ENCODE measurements at places on chromosomes 2 and 18.

DNA sequence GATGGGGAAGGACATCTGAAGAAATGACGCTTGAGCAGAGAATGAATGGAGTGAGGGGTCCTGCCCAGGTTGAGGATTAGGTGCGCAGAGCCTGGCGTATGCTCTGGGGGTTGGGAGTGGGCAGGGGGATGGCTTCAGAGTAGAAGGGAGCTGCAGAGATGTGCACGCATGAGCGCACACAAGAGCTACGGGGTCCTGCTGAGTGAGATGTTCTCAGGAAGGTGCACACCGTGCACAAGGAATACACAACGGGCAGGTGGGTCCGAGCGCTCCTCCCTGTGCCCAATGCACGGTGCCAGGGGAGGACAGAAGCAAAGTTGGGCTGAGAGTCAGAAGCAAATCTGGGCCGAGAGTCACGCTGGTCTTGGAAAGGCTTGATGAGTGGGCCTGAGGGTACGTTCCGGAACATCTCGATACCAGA lies 25.5 kb downstream of the TWIST2 start:
- no peak for DNase-seq

- no peak for DNase-seq
Observed at GRCh38 chr2:53655256-53655655, 112.3 kb upstream of the CHAC2 start.

DNA sequence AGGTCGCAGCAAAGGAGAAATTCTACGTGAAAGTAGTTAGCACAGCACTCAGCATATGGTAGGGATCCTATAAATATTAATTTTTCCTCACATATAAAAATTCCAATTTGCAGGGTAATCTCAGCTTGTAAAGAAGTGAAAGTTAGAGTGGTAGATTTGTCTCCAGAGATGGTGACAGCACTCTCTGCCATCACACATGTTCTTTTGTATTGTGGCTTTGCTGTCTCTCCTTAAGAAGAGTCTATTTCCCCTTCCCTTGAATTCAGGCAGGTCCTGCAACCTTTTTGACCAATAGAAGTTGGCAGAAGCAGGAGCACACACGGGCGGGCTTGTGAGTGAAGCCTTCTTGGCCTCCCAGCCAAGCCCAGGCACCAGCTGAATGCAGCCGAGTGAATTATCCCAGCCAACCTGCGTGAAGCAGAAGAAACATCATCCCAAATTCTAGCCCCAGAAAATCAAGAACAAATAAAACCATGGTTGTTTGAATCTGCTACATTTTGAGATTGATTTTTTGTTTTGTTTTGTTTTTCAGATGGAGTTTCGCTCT lies 107.8 kb upstream of the COPS8 start:
- DNase-seq = no peak

GRCh38 chr2:30527859-30528258 lies 80.8 kb downstream of the LCLAT1 start:
- no peak for DNase-seq

DNA sequence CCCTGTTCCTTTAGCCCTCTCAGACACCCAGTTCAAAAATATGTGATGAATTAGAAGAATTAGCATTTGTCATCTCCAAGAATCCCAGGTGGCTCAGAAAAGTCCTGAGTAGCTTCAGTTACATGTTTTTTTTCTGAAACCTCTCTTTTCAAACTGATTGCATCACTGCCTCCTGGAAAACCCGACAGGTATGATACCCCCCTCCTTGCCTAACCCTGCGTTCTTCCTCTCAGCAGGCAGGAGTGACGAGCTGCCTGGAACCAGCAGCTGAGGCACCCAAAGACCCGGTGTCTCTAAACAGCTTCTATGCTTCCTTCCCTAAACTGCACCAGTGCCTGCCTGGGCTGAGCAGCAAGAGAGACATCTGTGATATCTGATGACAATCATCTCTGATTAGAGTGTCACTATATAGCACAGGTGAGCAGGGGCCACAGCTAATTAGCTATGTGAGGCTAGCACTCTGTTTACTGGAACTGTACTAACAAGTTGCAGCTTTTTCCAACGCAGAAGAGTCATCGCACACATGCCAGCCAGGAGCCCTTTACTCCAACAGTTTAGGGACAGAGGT lies 376.4 kb upstream of the ATP5MC3 start:
- DNase-seq = no peak

GRCh38 chr18:73331212-73331772 lies 463.5 kb upstream of the NETO1 start:
- DNase-seq = no peak

- DNase-seq = no peak
Observed at GRCh38 chr2:105793196-105793975, 48.7 kb downstream of the NCK2 start.

DNA sequence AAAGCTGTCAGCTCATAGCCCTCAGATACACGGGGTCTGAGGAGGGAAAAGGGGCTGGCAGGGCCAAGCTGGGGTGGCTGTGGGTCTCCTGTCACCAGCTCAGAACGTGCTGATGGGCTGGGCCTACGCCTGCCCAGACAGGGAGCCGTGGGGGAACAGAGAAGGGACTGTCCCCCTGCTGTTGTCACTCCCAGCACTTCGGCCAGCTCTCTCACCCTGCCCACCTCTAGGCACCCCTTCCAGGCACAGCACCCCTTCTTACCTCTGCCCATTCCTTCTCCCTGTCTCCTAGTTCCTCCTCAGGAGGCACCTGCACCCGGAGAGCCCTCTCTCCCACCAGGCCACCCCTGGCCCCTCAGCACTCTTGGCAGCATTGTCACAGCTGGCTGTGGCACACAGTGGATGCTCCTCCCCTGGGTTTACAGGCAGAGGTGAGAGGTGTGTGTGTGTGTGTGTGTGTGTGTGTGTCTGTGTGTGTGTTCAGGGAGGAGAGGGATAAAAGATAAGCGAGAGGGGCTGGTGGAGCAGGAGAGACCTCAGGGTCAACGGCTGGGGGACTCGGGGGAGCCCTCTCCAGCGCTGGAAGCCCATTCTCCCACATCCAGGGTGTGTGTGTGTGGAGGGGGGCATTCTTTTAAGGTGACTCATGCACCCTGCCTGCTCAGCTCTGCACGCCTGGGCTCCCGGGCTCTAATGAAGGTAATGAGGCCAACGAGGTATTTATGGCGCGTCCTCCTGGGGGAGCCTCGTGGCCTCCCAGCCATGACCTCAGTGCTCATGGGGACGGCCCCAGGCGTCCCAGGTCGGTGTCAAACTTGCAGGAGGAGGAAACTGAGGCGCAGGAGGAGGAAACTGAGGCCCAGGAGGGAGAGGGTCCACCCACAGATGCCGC lies 66.1 kb upstream of the SMAD7 start:
- no peak for DNase-seq

GRCh38 chr2:97661927-97662326 lies 1.9 kb downstream of the ACTR1B start:
- no peak for DNase-seq

DNA sequence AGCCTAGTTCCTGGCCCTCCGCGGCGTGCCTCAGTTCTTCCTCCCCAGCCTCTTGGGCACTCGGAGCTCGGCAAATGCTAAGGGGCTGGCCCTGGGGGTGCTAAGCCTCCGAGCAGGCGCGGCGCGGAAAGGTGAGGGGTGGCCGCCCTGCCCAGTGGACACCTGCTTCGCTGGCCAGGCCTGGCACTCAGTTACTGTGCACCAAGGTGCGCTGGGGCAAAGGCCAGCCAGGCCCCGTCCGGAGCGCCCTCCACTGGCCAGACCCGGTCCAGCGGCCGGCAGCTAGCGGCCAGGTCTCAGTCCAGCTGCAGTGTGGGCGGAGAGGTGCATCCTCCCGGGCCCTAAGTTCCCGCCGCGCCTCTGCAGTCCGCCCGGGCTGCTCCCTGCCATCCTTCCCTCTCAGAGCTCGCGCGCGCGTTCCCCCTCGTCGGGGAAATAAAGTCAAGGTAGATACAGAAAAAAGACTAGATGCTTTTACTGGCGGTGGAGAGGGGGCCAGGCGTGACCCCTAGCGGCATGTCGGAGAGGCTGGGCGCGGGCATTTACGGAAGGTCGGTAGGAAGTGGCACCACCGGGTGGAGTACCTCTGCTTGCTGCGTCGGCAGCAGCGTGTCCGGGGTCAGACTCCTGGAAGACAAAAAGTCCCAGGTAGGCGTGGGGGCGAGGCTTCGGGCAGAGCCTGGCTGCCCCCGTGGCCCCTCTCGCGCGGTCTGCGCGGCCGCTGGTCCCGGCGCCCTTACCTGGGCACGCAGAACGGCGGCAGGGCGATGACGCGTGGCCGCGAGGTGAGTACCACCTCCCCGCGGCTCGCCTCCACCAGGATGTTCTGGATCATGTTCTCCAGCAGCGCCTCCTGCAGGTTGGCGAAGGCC lies 9.4 kb upstream of the CRYBA2 start:
- DNase-seq = no peak
